ENCODE measurements at places on chromosomes 6 and 20.

DNA sequence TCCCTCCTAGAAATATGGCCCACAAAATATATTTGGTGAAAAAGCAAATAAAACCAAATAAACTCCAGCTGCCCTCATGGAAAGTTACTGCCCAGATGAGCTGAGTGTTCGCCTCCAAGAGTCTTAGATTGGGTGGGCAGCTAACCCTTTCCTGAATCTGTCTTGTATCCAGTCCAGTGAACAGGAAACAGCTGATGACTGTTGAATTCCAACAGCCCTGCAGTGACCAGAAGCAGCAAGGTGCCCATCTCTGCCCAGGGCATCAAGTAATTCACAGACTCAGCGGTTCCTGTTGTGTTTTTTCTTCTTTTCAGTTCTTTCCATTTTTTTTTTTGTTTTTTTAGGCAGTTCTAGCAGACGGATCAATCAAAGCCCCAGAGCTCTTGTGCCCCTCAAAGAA, 199.2 kb downstream of the UBE3D start:
- no peak for DNase-seq

DNA sequence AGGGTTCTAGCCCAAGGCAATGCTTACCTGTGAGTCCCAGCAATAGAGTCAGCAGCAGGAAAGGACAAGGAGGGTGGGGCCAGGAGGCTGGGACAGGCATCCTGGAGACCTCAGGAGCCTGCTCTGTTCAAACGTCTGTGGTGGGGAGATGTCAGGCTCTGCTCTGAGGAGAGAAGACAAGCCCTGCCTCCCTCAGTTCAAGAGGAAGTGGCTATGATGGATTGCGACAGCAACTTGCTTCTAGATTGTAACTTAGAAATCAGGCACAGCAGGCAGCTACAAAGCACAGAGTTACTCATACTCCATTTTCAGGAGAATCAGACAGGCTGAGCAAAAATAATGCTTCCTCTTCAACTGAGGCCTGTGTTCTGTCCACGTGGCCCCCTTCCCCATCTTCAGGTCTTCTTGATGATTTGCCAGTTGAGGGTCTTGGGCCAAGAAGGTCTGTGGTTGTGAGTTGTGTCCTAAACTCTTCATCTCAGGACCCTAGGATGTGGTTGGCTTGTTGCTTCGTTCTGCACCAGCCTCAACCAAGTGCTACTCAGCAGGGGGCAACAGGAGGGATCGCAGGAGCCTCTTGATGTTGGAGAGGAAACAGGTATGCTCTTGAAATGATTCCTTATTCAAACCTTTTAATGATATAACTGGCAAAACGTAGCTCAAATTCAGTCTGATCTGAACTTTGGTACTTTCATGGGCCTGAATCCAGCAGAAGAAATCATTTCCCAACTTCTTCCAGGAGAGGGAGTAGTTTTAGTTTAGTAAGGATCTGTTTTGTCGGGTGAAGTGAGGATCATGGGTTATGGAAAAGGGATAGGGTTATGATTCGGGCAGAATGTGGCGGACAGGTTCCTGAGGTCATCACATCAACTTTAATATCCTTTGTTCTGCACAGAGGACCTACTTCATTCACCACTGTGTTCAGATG, 31.0 kb downstream of the SIRPB1 start:
- DNase-seq = no peak

DNA sequence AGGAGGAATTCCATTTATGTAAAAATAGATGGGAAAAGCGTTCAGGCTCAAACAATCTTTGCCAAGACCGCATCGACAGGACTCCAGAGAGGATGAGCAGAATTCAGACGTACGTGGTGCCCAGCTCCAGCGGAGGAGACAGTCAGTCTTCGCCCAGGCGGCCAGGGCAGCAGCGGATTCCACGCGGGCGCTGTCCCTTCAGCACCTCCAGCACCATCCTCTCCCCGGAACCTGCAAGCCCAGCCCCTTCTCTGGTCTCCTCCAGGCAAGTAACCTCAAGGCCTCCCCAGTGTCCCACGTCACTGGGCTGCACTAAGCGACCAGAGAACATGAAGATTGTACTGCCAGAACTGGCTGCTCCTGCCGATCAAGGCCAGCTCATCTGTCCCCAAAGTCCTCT, 2.8 kb upstream of the KCNQ2 start:
- no peak for DNase-seq

- no peak for DNase-seq
Measured at GRCh38 chr20:47784599-47785310, 526 bp downstream of the SULF2 start.

- DNase-seq = no peak
Measured at GRCh38 chr20:62766071-62766450, 30.2 kb upstream of the MRGBP start.
